ENCODE measurements at places on chromosomes 13 and 19.

GRCh38 chr19:53877361-53877766, 4.6 kb upstream of the PRKCG start:
- peak; percentile 26 for DNase-seq

DNA sequence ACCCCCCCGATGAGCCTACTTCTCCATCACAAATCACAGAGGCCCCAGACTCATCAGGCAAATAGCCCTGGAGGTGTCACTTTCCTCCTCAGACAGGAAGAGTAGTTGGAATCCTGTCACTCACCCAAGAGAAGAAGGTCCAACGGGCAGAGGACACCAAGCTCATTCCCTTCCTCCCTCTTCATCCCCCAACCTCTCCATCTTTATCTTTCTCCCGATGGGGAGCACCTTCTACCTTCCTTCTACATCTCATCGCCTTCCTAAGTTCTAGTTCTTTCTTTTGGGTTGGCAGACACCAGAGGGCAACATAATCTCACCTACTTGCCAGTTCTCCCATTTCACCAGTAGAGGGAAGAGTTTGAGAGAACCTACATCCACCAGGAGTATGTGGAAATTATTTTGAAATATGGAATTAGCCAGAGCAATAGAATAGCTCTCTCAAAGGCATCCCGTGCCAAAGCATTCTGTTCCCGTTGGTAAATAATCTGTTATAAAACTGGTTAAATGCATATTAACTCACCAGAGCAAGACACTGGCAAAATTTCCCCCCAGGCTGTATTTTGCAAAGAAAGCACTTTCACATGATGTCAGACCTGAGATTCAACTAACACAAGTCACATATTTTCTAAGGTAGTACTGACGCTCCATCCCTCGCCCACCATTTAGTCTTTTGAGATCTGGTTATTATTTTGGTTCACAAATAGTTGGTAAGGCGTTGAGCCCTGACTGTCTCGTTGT, 55.0 kb downstream of the ZIC5 start:
- DNase-seq, result peak; percentile 12

GRCh38 chr13:77328819-77329132, 1.9 kb upstream of the MYCBP2 start:
- no peak for DNase-seq

- no peak for DNase-seq
These were observed 300.7 kb downstream of the KLF12 start for GRCh38 chr13:73833325-73834070.

DNA sequence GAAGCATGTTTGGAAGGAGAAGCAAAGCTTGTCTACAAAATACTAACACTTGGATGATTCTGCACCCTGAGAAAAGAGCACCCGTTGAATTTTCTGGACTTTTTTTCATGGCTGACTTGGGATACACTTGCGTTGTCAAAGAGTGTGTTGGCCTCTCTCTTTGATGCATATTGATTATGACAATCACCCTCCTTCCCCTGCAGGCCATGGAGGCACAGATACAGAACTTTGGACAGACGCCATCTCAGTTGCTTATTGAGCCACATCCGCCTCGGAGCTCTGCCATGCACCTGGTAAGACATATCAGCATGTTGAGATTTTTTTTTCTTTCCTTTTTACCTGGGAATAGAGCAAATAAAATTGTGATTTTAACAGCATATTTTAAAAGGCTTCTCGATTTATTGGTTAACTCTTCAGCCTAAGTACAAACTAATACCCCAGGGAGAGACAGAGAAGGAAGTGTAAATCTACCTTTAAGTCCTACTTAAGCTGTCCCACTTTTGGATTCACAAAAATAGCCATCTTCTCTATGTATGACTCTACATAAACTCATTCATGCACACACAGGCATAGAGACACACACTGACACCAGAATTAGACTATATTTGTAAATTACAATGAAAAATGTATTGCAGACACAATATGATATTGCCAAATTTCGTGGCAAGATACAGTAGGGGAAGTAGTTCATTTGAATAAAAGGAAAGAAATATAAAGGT, 169.7 kb upstream of the MAB21L1 start:
- DNase-seq, result no peak

DNA sequence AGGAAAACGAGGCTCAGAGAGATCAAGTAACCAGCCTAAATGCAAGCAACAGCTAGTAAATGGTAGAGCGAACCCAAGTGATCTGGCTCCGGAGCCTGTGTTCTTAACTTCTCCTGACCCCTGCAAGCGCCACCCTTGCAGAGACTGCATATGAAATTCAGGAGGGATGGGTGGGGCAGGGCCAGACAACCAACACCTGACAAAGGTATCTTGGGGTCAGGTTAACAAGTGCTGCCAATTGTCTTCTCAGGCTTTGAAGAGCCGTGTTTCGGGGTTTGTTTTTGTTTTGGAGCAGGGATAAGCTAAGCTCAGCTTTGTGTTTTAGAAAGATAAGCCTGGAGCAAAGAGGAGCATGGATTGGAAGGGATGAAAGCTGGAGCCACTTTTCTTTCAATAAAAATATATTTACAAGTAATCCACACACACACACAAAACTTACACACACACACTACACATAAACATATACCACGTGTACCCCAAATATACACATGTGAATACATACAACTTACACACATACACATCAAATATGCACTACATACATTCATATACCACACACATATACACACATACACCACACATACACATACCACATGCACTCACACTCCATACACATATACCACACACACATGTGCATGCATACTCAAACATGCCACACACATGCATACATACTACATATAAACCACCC, 722.0 kb downstream of the DIAPH3 start:
- no peak for DNase-seq

- DNase-seq, result no peak
These were observed 904.8 kb upstream of the PCDH20 start for GRCh38 chr13:62320129-62321108.

DNA sequence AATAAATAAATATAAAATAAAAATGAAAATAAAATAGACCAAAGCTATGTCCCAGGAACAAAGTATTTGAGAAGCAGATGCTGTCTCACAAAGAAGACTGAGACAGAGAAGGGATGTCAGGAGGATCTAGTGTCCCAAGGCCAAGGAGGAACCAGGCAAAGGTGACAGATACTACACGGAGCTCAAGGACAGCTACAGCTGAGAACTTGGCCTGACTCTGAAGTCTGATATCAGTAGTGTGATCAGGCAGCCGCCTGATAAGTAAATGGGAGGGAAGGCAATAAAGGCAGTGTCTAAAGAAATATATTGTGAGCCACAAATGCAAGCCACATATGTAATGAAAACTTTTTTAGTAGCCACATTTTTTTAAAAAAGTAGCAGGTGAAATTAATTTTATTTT, 20.4 kb upstream of the NANOS3 start:
- DNase-seq, result no peak

GRCh38 chr13:80214521-80214991, 126.4 kb downstream of the SPRY2 start:
- no peak for DNase-seq

- DNase-seq, result no peak
These were observed 404.5 kb downstream of the KCTD12 start for GRCh38 chr13:76481738-76482137.

- DNase-seq, result no peak
These were observed 41.9 kb downstream of the ZNF627 start for GRCh38 chr19:11639245-11639601.

GRCh38 chr13:25351404-25351803, 20.4 kb upstream of the ATP8A2 start:
- no peak for DNase-seq

- DNase-seq, result peak; percentile 66
These were observed 53.1 kb downstream of the FOXO1 start for GRCh38 chr13:40613192-40613818.

DNA sequence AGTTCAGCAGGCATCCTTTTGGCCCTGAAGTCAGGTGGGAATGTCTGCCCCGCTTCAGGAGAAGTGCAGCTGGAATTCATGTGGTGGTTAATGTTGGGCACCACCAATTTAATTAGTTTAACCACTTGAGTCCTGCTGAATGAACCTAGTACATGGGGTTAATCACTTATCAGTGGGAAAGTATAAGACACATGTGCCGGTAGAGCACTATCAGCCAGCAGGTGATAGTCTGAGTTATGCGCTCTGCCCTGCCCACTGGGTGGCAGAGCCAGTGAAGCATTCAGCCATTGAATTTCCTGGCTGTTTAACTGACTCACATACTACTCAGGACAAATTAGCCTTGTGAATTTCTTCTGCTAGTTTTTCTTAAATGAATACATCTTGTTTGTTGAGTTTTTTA, 789.7 kb upstream of the PRR20A start:
- no peak for DNase-seq

- no peak for DNase-seq
These were observed 2.1 kb downstream of the EDNRB start for GRCh38 chr13:77916488-77916887.

- DNase-seq, result no peak
These were observed 7.7 kb downstream of the TYK2 start for GRCh38 chr19:10372690-10373089.

- peak; percentile 63 for DNase-seq
These were observed 10.4 kb upstream of the ZSWIM4 start for GRCh38 chr19:13784731-13785452.

- peak; percentile 73 for DNase-seq
These were observed 4.7 kb upstream of the PRMT1 start for GRCh38 chr19:49672131-49672919.

DNA sequence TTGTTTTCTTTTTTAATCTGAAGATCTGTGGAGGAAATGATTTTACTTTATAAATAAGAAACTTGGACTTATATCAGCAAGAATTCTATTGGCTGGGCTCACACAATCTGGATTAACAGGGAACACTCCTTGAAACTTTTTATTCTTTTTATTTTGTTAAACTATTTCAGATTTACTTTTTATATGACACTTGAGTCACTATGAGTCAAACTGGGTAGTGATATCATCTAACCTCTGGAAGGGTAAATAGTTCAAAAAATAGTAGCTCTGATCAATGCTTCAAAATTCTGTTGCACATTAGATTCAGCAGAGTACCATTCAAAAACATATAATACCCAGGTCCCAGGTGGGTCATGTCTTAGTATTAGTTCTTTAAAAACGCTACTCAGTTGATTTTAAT, 55.1 kb upstream of the NBEA start:
- no peak for DNase-seq

Data from effector memory CD8-positive, alpha-beta T cell (primary cell).